Vagina (tissue), 2 donors: ENCODE measurements at places on chromosomes 11 and 22. TPM values are rescaled to one million over a fixed set of nuclear protein-coding genes. Genes with fewer than 3 reads are reported as not detected.

GRCh38 chr22:29517215-29517908, 36.2 kb downstream of the THOC5 start:
- no peak for DNase-seq

GRCh38 chr11:42329929-42330565, 870.6 kb upstream of the LRRC4C start:
- DNase-seq, result no peak

DNA sequence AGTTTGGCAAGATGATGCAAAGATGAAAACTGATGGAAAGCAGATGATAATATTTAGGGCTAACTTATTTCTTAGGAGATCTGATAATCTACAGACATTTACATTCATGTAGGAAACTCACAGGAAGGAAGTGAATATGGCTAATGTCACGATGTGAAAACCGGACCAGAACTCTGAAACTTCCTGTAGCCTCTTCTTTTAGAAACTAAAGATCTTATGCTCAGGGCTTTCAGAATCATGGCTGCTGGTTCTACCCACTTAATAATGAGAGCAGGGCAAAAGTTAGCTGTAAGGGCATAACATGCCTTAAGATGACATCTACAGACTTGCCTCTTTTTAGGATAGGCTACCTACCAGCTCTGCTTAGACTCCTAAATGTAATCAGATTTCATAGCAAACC, 15.2 kb downstream of the CPSF7 start:
- no peak for DNase-seq

KRTAP5-10 gene
- total RNA-seq, result not detected
